NCI-H1417 treated with DMSO at 0.1 percent for 48 hours (cell line): ENCODE measurements at places on chromosomes 13 and 19.

GRCh38 chr13:37529751-37530385 lies 68.7 kb downstream of the POSTN start:
- DNase-seq: no peak

- DNase-seq: no peak
Measured at GRCh38 chr13:75895168-75895567, 259.0 kb downstream of the LMO7 start.

DNA sequence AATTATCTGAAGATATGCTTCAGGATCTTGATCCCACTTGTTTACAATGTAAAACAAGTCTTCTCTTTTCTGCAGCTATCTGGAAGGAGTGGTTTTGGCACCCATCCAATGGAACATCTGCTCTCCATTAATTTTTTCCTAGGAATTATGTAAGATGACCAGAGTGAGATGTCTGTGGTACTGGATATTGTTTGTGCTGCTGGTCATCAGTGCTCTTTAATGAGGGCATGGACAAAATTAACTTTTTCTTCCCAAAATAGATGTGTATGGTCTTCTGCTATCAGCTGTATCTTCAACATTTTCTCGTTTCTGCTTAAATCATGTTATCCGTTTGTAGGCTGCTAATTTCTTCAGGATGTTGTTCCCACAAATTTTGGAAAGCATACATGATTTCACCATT lies 415.4 kb upstream of the KLHL1 start:
- no peak for DNase-seq

GRCh38 chr13:59259165-59260000 lies 904.3 kb downstream of the DIAPH3 start:
- no peak for DNase-seq

DNA sequence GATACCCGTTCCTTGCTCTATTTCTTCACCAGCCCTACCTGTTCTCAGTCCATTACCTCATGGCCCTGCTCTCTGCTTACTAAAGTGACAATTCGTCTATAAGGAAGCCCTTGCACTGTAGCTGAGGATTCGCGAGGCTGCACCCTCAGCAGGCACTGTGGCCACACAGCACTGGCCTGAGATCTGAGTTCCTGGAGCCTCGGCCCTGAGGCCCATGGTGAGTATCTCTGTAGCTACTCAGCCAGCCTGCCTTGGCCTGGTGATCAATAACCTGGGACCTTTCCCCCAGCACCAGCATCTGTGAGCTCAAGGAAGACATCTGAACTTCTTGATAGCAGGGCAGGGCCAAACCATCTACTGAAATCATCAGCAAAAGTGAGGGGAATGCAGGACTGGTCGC lies 90.7 kb downstream of the RGCC start:
- DNase-seq: no peak

GRCh38 chr13:21541980-21542379 lies 62.0 kb downstream of the MICU2 start:
- no peak for DNase-seq

GRCh38 chr13:33582121-33582520 lies 235.8 kb upstream of the RFC3 start:
- no peak for DNase-seq
